CD4-positive, alpha-beta T cell treated with Interferon gamma for 1 hour (primary cell): ENCODE measurements at places on chromosomes 3 and 15.

GRCh38 chr3:131363275-131363674 is 18.3 kb upstream of the NUDT16 start:
- DNase-seq: no peak

GRCh38 chr3:184656829-184657681 is 54.8 kb downstream of the MAGEF1 start:
- DNase-seq: no peak

DNA sequence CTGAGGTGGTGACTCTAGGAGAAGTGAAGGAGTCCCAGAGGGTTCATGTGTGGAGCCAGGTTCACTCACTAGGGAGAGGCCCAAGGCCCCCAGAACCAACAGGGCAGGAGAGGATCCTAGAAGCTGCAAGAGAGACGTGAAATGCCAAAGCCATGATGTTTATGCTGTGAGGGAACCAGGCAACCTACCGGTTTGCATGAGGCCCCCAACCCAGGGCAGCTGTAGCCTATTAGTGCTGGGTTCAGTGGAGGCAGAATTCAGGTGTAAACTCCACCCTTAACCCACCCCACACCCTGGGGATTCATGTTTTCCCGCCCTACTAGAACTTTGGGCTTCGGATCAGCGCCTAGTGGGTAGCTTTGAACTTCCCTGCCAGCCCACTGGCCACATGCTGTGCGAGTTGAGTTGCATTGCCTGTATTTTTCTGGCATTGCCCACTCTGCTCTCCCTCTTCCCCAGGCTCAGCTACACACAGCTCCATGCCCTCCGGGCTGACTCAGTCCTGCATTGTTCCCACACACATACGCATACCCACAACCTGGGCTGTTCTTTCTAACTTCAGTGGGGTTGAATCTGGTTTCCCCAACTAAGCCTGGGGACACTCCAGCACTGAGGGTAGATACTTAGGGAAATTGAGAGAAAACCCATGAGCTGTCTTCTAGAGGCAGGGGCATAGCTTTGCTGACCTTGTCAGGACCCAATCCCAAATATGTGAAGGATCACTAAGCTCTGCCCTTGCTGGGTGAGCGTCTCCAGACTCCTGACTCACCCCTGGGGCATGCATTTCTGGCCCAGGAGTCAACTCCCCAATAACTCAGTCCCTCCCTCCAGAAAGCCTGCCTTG is 2.0 kb upstream of the ZBTB47 start:
- DNase-seq: no peak

GRCh38 chr15:63601026-63601703 is 4.0 kb downstream of the FBXL22 start:
- DNase-seq: peak; percentile 27

GRCh38 chr15:67944010-67944641 is 104.3 kb upstream of the RNU6-1 start:
- no peak for DNase-seq

DNA sequence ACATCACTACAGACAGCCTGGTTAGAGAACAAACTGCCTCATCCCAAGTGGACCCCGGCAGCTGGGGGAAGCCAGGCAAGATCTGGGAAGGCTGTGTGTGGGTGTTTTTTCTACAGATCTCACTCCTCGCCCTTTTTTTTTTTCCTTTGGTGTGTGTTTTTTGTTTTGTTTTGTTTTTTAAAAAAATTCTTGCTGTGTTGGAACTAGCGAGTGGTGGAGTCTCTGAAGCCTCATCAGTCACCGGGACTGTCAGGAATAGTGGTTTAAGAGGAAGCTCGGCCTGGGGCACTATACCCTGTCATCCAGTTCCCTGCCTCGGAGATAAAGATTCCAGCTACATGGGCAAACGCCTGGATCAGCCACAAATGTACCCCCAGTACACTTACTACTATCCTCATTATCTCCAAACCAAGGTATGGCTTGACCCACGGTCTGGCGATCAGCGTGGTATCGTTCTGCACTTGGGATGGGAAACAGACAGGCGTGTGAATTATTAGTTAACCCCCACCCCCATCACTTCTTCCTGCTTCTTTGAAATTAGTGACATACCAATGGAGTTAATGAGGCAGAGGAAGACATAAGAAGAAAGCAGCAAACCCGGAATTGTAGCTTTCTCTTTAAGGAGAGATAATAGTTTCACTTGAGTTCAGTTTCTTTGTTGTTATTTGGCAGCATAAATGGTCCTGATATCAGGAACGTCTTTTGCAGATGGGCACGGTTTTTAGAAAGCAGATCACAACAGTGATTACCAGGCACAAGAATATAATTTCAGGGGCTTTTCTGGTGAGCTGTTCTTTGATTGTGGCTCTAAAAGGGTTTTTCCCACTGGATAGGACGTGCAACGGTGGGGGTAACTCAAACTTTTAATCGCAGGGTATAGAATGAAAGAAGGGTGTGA is 722 bp downstream of the RBMS3 start:
- DNase-seq: no peak

DNA sequence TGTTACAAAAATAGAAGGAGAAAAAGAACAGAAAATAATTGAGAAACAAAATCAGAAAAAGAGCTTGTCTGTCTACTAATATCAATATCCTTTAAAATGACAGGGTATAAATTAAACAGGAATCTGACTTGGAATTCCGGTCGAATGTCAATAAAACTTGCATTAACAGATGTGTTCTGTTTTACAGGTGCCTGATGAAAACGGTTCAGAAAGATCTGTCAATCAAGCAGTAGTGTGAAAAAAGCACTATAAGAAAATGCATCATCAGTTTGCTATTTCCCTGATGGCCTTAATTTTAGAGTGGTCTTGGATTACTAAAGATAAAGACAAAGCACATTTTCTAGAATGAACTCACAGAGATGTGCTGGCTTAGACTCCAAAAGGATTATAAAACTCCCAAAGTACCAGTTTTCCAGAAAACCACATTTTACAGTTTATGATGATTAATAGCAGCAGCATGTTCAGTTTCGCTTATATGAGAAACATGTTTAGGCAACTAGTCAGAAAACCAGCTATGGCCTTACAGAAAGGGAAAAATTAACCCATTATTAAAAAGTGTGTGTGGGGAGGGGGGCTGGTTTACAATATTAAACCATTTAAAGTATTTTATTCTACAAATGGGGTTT is 8.2 kb upstream of the C3orf38 start:
- DNase-seq: no peak

DNA sequence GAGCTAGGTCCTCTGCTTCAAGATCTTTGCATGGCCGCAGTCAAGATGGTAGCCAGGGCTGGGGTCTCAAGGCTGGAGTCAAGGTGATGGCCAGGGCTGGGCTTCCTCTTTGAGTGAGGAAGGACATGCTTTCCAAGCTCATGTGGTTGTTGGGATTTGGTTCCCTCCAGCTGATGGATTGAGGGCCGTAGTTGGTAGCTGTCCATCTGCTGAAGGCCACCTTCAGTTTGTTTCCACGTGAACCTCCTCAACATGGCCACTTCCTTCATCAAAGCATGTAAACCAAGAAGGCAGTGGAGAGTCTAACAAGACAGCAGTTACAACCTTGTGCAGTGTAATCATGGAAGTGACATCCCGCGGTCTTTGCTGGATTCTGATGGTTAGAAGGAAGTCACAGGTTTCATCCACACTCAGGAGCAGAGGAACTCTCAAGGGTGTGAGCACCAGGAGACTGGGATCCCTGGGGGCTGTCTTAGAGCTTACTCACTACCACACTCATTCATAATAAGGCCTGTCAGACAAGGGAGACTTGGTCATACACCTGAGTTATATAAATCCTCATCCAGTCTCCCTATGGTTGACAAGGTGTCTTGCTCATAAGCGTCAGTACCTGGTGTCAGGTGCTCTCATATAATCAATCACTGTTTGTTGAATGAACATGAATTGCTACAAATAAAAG is 42.1 kb downstream of the ABHD5 start:
- DNase-seq: no peak

DNA sequence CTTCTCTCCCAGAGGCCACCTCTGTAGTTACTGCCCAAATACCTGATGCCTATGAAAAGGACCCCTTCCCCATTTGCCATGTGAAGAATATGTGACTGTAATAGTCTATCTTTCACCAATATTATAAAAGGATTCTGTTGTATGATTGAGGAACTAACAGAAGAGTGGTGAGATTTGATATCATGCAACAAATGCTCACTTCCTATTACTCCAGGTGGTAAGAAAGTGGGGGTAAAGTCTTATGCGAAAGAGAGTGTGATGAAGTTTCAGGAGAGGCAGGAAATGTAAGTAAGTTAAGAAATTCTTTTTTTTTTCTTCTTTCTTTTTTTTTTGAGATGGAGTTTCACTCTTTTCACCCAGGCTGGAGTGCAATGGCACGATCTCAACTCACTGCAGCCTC is 24.4 kb upstream of the RAP2B start:
- no peak for DNase-seq

DNA sequence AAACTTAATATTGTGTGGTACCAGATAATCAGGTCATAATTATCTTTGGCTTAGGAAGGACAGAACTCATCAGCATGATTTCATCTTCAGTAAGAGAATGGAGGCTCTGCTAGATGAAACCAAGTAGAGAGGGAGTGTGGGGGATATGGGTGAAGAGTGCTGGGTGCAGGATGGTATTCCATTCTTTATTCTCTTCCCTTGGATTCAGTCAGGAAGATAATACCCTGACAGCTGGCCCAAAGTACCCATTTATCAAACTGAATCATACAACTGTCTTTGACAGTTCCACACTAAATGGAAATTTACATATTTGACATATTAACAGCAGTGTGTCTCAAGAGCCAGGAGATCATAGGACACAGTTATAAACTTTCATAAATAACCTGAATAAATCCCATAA is 44.7 kb downstream of the GOLIM4 start:
- no peak for DNase-seq

- DNase-seq: no peak
Observed at GRCh38 chr15:57284535-57284934, 91.8 kb upstream of the CGNL1 start.

- DNase-seq: no peak
Observed at GRCh38 chr3:172341482-172342059, 106.7 kb downstream of the GHSR start.

DNA sequence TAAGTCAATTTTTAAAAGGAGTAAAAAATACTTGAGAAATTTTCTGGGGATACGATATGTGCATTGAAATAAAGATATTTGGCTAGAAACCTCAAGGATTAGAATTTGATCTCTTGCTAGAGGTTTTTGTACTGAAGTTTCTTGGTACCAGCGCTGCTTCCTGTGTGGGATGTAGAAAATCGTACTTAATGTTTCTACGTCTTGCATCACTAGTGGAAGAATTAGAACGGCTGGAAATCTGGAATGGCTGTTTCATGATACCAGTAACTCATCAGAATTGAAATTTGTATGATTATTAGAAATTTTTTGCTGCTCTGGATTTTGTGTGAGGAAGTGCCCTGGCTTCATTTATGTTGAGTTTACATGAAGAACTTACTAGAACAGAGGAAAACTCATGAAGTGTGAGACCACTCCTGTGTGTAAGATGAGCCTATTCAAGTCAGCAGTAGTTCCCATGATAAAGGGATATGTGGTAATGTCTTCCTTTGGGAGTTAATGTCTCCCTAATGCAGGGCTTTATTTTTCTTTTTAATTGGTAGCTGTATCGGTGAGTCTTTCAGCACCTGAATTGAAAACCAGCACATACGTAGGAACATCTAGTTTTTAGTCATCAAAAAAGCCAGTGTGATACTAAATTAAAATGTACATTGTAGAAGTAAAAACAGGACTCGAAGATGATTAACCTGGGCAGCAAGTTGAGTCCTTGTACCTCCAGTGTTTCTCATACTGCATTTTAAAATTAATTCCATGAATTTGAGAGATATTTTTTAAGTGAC is 3.2 kb downstream of the KBTBD8 start:
- no peak for DNase-seq

GRCh38 chr15:64893481-64894394 is 18.0 kb upstream of the ANKDD1A start:
- peak; percentile 97 for DNase-seq
